M059J (cell line): ENCODE measurements at places on chromosomes 1 and 21. TPM values are rescaled to one million over a fixed set of nuclear protein-coding genes. Genes with fewer than 3 reads are reported as not detected.

Gene TRIM45
- total RNA-seq, result 1.5 and 4.2 TPM in 2 replicates

Gene CACNA1S
- not detected in 2 replicates for total RNA-seq

Gene PRDM16
- total RNA-seq, result not detected in 2 replicates

Gene ANXA9
- 0.25 TPM in 1 of 2 replicates, not detected in the other for total RNA-seq

Gene DNAJC6
- 5.3 and 7.9 TPM in 2 replicates for total RNA-seq
